ENCODE measurements at places on chromosomes 7 and 10.

GRCh38 chr10:42991442-42992098 lies 85.3 kb upstream of the RET start:
- DNase-seq: no peak

DNA sequence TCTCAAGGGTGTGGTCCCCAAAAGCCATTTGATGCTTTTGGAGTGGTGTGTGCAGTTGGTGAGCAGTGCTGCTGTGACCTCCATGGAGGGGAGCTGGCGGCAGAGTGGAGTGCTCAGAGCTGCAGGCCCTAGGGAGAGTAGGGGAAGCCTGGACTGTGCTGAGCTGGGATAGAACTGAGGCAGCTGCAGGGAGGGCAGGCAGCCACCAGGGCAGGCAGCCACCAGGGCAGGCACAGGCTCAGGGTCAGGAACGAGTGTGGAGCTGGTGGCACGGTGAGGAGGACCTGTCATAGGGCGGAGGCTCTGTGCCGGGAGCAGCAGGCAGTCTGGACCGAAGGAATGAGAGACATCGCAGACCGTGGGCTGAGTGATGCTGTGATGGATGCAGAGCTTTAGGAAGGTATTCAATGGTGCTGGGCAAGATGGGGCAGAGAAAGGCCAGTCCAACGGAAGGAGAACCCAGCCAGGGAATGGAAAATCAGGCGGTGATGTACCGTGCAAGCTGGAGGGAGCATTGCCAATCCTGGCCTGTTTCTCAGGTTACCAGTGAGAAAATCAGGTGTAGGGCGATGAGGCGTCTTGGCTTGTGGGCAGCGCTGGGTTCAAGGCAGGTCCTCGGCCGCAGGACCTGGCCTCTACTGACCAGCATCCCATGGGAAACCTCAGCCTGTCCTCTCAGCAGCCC lies 152.6 kb downstream of the CAMK1D start:
- DNase-seq: no peak

DNA sequence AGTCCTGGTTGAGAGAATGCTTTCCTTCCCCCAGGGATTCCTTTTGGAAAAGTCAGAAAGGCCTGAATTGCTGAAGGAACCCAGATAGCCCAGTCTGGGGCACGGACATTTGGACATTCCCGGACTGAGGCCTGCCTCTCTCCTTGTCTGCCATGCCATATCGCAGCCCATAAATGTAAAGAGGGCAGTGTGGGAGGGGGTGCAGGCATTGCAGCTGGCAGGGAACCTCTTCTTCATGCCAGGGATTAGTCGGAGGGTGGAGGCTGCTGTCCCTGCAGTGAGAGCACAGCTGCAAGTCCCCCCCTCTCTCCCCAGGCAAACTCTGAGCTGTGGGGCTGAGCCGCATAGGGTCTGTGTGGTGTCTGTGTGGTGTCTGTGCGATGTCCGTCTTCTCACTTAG lies 486.0 kb upstream of the MKI67 start:
- DNase-seq: no peak

- no peak for DNase-seq
Observed at GRCh38 chr7:42106562-42106961, 130.4 kb downstream of the GLI3 start.

DNA sequence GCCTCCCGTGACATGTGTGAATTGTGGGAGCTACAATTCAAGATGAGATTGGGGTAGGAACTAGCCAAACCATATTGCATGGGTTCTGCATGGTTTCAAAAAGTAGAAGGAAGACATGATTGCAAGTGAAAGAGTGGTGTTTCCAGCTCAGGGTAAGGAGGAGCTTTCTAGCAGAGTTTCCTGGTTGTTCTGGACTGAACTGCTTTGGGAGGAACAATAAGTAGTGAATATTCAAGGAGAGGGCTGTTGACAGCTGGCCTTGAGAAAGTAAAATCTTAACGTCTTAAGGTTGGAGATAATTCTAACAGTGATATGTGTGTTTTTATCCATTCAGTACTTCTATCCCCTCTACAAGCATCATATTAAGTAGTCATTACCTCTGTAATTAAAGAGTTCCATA lies 62.2 kb upstream of the PRKG1 start:
- no peak for DNase-seq

GRCh38 chr10:58565271-58565670 lies 52.6 kb downstream of the BICC1 start:
- DNase-seq: no peak

DNA sequence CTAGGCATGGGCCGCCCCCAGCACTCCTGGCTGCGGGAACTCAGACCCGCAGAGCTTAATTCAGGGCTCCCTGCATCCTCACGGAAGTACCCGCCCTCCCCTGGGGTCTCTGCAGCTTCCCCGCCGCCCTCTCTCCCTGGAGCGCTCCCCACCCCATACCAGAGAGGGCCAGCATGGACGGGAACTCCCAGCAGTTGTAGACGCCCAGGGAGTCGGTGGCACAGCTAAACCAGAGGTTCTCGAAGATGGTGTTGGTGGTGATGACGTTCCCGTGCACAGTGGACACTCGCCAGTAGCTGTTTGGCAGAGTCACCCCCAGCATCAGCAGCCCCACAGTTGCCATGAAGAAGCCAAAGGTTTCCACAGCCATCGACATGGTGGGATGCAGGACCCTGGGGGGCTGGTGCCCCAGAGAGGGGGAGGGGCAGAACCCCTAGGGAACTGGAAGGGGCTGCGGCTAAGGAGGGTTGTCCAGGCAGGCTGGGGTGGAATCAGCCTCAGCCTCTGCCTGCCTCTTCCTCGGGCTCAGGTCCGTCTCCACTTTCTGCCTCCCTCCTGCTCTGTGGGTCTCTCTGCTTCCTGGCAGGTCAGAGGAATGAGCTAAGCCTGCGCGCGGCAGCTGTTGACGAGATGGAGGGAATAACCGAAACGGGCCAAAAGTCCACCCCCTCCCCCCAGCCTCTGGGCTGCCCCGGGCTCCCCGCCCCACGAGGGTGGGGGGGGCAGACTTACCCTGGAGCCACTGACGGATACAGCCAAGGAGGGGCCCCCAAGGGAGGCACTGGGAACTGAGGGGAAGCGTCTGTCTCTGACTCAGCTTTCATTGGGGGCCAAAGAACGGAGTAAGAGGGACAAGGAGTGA lies at the start of gene CLDN15:
CLDN15 (minus strand) TSS at position 597 of the 862 bp plus-strand sequence; CDS start at position 376, 221 bp downstream.
- DNase-seq: no peak

- no peak for DNase-seq
Observed at GRCh38 chr10:90018819-90019218, 317.4 kb downstream of the KIF20B start.

DNA sequence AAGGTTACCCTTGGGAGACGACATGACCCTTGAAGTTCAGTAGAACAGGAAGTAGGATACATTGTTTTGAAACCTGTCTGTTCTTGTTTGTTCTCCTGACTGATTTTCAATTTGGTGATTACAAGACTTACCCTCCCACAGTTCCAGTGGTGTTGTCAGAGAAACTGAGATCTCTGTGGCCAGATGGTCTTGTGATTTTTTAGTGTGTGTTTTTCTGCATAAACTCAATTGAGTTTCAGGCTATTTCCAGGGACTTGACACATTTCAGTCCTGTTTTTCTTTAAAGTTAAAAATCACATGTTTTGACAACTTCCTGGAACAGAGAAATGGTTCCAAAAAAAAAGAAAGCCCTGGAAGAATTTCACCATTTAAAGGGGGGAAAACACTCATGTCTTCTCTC lies 22.3 kb downstream of the PIK3CG start:
- DNase-seq: no peak
